Stimulated activated CD8-positive, alpha-beta memory T cell treated with anti-CD3 and anti-CD28 coated beads, Interleukin-7, amount 100 ng/mL, for 1 hour (primary cell): ENCODE measurements at places on chromosomes 5 and 9.

- no peak for DNase-seq
Measured at GRCh38 chr9:76603448-76603895, 144.5 kb downstream of the GCNT1 start.

- no peak for DNase-seq
Measured at GRCh38 chr5:171367424-171368370, 20.0 kb upstream of the NPM1 start.

GRCh38 chr9:111005746-111006470, 32.4 kb downstream of the LPAR1 start:
- DNase-seq: no peak

DNA sequence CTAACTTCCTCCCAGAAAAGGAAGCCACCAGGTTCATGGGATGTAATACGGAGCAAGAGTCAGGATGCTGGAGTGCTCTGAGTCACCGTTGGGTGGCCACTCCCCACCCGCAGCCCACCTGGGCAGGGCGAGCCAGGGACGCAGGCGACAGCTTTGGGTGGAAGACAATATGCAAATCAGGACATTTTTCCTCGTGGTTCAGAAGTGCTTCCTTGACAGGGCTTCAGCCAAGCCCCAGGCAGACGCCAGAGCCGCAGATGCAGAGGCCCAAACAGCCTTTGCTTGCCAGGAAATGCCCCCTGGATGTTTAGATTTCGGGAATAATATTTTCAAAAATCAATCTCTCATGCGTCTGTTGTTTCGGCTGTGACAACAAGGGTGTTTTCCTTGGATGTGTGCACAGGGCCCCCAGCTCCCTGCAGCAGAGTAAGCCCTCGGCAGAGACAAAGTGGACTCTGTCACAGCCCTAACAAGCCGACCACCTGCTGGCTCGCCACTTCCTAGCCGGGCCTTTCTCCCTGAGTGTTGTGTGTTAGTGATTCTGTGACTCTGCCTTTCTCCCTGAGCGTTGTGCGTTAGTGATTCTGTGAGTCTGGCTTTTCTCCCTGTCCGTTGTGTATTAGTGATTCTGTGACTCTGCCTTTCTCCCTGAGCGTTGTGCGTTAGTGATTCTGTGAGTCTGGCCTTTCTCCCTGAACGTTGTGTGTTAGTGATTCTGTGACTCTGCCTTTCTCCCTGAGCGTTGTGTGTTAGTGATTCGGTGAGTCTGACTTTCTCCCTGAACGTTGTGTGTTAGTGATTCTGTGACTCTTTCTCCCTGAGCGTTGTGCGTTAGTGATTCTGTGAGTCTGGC, 11.8 kb upstream of the SLC9A3 start:
- DNase-seq: no peak

GRCh38 chr5:84382363-84383295, 2.1 kb downstream of the EDIL3 start:
- DNase-seq: no peak

DNA sequence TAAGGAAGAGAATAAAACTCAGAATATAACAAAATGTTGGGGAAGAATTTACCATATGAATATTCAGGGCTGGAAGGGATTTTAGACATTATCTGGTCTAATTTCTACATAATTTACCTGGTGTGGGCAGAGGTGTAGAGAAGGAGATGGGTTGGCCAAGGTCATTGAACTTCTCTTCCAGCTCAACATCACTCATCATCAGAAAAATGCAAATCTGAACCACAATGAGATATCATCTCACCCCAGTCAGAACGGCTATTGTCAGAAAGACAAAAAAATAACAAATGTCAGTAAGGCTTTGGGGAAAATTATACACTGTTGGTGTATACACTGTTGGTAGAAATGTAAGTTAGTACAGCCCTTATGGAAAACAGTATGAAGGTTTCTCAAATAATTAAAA, 121.7 kb downstream of the PTTG1 start:
- no peak for DNase-seq

DNA sequence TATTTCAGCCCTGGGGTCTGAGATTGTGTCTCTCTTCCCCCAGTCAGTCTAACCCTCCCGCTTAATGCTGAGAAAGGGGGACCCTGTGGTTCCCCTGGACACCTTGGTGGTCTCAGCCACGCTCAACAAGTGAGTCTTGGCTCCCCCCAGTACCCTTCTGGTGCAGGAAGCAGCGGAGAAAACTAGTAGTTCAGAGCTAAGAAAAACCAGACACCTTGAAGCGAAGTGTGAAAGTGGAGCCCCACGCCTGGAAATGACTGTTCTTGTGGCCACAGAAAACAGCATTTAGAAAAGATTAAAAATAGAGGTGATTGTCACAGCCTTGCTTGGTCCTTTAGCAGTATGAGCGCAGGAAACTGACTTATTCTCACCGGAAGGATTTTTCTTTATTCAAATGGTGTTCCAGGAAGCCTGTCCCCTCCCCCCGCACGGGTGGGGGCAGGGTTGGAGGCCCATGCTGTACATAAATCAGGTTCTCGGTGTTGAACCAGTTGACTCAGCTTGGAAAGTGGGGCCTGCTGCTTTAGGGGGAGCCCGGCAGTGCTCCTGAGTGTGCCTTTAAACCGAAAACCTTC, 8.1 kb downstream of the ARPC5L start:
- DNase-seq: peak; percentile 68

DNA sequence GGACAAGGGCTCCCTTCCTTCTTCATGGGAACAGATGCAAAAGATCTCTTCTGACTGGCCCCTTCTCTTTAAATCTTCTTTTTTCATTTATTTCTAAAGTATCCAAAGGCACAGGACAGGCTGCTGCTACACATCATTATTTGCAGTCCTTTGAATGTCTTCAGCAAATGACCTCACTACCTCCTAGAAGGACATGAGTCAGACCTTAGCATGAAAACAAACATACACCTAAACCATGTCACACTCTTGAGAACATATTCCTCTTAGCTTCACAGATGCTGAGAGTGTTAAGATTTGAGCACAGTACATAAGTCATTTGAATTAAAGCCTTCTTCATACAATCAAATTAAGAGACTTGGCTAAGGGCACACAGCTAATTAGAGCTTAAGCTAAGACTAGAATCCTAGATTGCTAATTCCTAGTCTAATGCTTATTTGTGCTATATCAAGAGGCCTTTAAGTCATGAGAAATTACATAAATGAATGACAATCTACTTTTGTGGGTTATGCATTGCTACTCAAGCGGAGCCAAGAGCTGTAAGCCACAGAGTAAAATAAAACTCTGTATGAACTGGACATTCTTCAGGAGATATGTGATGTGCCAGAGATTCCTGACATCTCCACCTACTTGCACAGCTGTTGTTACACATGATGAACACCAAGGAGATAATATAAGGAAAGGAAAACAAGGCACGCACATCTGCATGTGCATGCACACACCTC, 109.1 kb upstream of the PTGER4 start:
- DNase-seq: no peak

GRCh38 chr5:143065185-143065965, 295.2 kb downstream of the ARHGAP26 start:
- no peak for DNase-seq

DNA sequence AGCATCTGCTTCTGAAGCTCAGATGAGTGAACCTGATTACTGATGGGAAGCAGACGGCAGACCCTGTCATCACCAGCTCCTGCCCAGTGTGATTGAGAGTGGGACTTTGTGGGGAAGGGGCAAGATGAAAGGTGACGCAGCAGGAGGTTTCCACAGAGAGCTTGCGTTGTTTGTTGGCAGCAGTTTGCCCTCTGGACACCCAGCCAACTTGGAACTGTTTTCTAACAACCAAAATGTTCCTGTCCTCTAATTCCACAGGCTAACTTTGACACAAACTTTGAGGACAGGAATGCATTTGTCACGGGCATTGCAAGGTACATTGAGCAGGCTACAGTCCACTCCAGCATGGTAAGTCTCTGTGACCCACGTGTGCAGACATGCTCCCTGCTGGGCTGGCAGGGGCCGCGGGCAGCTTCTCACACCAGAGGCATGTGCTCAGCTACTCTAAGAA, 20.9 kb downstream of the CYFIP2 start:
- DNase-seq: no peak

DNA sequence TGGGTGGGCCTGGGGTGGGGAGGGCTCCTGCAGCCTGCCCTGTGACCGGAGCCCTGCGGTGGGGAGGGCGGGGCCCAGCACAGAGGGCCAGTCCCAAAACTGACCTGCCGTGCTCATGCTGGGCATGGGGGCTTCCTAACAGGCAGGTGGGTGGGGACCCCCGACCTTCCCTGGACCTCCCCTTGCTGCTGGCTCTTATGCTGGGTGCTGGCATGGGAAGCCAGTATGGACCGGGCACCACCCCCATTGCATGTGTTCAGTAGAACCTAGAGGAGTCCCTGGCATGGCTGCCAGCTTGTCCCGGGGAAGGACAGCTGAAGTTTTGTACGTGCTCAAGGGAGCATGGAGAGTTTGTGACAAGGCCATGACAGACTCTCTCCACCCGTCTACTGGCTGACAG, 37.1 kb downstream of the WNK2 start:
- no peak for DNase-seq

DNA sequence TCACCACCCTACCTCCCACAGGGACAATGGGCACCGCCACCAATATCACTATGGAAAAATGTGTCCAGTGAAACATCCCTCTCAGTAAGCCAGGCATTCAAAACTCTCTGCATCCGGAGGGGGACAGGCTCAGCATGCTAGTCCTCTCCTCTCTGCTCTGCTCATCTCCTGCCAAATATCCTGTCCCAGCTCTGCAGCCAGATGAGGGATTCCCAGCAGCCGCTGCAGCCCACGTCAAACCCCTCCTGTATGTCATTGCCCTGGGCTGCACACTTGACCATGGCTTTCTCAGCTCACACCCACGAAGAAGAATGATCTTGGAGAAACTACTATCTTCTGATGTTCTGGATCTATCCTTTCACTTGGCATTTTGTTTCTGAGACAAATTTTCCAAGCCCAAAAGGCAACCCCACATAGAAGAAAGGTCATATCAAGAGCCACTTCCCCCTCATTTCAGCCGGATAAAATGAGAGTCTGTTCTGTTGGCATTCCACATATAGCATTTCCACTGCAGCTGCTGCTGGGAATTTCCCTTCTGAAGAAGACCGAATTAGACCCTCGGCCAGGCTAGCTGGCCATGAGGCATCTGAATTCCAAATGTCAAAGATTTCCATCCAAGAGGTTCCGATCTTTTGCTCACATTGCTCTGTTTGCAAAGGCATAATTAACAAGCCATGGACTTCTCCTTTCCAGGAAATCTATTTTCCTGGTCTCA, 338.0 kb downstream of the ACTL7B start:
- no peak for DNase-seq

DNA sequence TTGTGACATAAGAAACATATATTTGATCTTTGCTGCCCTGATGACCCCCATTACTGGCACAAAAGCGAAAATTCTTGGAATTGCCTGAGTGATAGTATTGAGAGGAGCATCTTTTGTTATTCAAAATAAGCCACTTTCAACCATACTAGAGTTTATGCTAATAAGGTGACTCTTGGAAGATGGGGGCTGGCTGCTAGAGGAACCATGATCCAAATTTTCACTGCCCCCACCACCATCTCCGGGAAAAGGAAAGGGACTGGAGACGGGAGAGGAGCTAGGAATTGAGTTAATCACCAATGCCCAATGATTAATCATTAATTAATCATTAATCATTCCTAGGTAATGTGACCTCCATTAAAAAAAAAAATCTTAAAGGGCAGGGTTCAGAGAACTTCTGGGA, 25.6 kb downstream of the FBXW11 start:
- no peak for DNase-seq

DNA sequence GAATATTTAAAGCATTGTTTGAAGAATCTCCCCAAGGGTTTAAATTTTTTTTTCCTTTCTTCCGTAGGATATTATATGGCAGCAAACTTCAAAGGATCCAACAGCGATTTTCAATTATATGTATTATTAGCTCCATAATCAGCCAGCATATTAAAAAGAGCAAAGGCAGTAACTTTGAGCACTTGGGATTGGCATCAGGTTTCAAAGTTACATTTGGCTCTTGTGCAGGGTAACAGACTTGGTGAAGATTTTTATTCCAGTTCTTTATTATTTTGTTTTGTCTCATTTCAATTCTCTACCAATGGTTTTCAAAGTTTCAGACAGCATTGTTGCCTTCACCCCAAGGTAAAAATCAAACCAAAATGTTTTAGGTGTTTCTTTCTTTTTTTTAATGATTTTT, 116.7 kb upstream of the ZNF366 start:
- no peak for DNase-seq
